ENCODE measurements at places on chromosomes 12 and 14.

DNA sequence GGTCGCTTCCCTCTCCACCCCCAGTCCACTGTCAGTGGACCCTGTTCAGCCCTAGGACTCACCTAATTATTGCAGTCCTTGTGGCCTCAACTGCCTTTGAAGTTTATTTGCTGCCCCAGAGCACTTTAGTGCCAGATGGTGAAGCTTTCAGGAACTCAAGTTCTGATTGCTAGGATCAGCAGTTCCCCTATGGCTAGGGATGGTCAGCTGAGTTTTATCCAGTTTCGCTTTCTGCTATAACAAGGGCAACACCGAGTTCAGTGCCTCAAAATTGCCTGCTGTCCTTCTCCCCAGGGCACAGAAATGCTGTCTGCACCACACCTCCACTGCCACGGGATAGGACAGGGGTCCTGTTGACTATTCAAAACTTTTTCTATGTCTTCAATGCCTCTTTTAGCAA lies 295.0 kb downstream of the GPHN start:
- DNase-seq: no peak

DNA sequence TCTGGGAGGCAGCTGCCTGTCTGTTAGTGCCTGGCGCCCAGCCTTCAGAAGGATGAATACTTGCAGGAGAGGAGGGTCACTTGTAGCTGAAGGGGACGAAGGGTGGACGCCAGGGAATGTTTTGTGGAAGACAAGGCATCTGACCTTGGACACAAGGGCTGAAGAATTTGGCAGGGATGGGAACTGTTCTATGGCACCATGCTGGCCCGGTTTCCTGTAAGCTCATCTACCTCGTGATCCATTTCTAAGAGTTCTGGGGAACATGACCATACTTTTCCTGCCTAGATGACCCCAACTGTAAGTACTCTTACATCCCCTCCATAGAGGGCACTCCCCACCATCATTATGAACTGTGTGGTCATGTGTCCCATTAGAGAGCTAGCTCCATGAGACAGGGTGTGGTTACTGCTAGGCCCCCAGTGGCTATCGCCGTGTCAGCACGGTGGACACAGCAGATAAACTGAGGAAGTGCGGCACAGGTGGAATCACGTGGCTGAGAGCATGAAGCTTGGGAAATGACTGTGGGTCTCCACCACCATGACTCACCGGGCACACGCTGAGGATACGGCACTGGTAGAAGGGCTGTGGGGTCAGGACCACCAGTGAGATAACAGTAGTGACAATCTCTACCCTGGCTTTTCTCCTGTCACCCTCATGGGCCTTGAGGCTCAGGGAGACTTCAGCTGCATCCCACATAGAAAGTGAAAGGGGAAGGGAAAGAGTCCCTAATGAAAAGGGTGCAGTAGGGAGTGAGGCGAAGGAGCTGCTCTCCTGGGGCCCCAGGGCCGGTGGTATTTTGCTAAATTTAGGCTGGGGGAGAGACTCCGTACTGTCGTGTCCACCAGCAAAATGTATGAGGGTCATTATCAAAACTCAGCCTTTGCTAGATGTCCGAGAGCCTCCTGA lies 252.6 kb downstream of the FOXN3 start:
- no peak for DNase-seq

GRCh38 chr14:95511687-95512086 lies 4.8 kb downstream of the SYNE3 start:
- DNase-seq: no peak

- DNase-seq: no peak
These were observed 257.8 kb upstream of the AMIGO2 start for GRCh38 chr12:47337581-47337980.

GRCh38 chr12:27158297-27158696 lies 75.9 kb upstream of the C12orf71 start:
- no peak for DNase-seq

GRCh38 chr12:124497039-124497438 lies 70.4 kb downstream of the NCOR2 start:
- DNase-seq: no peak

DNA sequence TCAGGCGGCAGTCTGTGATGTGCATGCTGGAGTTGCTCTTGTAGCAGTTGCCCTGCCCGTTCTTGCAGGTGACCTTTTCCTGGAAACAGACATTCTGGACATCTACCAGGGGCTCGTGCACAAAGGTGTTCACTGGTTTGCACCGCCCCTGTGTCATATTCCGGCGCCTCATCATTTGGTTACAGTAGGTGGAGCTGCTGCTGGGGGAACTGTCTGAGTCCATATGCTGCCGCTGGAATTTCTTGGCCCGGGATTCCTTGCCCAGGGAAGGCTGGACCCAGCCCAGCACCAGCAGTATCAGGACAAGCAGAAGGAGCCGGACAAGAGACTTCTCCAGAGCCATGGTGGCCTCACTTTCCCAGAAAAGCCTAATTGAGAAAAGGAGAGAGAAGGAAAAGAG lies 918 bp downstream of the RNASE1 start:
- no peak for DNase-seq

DNA sequence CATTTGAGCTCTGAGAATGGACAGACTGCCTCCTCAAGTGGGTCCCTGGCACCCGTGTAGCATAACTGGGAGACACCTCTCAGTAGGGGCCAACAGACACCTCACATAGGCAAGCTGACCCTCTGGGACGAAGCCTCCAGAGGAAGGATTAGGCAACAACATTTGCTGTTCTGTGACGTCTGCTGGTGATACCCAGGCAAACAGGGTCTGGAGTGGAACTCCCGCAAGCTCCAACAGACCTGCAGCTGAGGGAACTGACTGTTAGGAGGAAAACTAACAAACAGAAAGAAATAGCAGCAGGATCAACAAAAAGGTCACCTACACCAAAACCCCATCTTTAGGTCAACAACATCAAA lies 69.6 kb downstream of the CEP83 start:
- DNase-seq: no peak

GRCh38 chr14:76280221-76280620 lies 95.7 kb upstream of the ESRRB start:
- no peak for DNase-seq

DNA sequence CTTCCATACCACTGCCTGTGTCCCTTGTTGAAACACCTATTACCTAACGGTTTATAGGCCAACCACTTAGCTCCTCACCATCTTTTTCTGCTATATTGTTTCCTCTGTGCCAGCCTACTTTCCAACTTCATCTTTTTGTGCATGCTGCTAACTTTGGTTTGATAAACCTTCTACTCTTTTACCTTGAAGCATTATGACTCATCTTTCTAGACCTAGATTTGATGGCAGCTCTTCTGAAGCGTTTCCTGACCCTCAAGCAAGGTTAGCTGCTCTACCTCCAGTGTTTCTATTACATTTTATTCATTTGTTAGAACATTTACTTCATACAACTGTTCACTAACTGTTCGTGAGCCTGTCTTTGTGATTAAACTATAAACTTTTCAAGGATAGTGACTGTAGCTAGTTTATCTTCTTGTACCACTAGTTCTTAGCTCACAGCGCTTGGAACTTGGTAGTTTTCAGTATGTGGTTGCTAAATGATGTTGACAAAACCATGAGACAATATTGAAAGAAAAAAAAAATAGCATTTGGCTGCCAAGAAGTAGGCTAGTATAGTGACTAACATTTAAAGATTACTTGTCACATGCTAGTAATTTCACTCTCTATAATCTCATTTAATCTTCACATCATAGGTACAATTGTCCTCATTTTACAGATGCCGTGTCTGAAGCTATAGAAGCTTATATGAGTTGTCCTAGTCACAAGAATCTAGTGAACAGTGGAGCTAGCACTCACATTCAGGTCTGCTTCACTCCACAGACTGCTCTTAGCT lies 79.5 kb downstream of the APAF1 start:
- no peak for DNase-seq

DNA sequence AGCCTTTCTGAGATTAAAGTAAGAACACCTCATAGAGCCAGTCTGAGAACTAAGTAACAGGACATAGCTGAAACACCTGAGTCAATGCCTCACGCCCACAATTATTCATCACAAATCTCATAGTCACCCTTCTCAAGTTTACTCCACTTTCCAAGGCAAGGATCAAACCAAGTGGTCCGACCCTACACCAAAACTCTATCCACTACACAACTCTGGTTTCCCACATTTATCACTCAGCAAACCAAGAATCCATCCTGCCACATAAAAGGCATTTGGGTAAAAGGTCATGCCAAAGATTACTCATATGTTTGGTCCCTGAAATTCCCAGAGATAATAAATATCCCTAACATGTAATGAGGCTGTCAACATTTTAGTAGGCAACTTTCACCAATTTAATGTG lies 144.1 kb downstream of the RPAP3 start:
- DNase-seq: no peak

GRCh38 chr14:34640826-34641225 lies 10.9 kb upstream of the SNX6 start:
- no peak for DNase-seq

- DNase-seq: no peak
These were observed 8.0 kb downstream of the DHRS1 start for GRCh38 chr14:24291446-24292117.

- peak; percentile 85 for DNase-seq
These were observed 25.1 kb downstream of the NCOR2 start for GRCh38 chr12:124542021-124542949.

DNA sequence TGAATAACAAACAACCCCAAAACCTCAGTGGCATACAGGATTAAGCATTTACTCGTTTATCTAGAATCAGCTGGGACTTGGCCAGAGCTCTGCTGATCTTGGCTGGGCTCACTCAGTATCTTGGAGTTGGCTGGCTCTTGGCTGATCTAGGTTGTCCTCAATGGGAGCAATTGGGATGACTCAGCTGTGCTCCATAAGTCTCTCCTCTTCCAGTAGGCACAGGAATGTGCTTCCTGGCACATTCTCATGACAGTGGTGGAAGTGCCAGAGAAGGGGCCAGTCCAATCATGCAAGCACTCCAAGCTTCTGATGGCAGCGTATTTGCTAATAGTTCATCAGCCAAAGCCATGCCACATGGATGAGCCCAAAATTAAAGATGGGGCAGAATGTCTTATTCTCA lies 41.7 kb upstream of the ANO4 start:
- no peak for DNase-seq

GRCh38 chr12:60930151-60930550 lies 1330.1 kb upstream of the USP15 start:
- no peak for DNase-seq

- DNase-seq: no peak
These were observed 170.6 kb downstream of the TMTC2 start for GRCh38 chr12:82857276-82857675.

DNA sequence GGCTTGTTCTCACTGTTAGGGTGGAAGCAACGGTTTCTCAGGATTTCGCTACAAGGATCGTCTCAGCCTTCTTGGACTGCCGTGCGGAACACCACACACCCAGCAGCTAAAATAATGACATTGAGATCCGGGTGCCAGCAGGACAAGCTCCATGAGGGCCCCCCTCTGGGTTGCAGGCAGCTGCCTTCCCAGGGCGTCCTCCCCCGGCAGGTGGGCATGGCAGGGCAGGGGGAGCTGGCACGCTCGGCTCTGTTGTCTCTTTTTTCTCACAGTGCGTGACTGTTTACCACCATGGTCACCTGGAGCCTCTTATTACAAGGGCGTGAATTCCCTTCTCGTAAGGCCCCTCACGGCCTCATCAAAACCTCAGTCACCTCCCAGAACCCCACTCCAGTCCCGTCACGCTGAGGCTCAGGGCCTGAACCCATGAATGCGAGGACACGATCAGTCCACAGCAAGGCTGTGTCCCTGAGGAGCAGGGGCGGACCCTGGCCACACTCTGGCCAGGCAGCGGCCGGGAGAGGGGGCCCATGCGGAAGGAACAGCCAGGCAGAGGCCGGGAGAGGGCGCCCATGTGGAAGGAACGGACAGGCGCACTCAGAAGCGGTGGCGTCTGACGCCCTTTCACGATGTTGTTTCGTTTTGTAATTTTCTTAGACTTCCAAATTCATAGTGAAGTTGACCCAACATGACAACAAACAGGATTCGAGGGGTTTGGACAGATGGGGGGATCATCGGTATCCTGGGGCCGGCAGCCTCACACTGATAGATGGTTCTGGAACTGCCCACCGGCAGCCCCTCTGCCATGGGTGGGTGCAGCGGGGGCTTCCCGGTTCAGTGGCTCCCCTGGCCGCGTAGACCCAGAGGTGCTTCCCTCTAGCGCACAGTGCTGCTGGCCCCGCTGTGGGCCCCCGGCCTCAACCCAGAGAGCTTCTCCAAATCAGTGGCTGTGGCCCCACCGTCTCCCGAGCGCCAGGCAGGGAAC lies 10.0 kb downstream of the LRCOL1 start:
- peak; percentile 75 for DNase-seq

GRCh38 chr12:132454933-132455418 lies 35.0 kb upstream of the FBRSL1 start:
- no peak for DNase-seq

DNA sequence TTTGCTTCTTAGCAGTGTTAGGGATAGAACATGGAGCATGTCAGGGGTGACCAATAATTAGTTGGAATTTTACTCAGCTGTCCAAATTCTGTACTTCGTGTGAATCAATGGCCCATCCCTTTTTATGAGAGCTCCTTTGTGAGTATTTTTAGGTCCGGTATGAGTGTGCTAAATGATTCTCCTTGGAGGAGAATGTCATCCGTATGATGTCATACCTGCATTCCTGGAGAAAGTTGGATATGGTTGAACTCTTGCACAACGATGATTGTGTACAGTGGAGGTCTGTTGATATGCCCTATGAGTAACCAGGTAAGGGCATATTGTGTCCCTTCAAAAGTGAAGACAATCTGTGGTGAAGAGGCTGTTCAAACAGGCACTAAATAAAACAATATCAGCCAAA lies 400.8 kb downstream of the GXYLT1 start:
- peak; percentile 84 for DNase-seq

DNA sequence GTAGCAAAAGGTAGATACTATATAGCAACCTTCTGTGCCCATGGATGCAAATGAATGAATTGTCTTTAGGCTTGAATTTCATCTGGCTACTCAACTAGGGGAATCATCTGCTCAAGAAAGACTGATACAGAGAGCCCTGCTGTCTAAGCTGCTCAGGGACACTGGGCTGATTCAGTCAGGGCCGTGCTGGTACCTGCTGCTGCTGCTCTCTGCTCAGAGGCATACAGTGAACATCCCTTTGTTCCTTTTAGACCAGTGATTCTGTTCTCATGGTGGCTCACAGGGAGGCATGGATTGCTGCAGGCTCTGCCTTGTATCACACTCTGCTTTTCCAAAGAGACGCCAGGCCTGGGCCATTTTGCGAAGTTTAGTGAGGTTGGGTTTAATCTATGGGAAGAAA lies 14.1 kb downstream of the EIF2B2 start:
- peak; percentile 65 for DNase-seq

DNA sequence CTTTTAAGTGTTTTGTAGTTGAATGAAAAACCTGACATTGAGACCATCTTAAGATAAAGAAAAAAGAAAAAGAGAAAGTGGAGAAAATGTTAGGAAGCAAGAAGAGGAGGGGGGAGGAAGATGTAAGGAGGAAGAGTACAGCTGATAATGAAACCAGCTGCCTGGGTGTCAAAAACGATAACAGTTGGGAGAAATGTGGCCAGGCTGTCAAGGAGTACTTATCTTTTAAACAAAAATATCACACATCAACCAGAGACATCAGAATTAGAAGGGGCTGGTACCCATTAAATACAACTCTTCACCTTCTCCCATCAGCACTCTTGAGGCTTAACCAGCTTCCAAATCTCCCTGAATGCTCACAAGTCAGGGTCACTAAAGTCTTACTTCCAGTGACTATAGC lies 4.5 kb downstream of the SLC11A2 start:
- no peak for DNase-seq

GRCh38 chr14:91108941-91109611 lies 4.8 kb upstream of the DGLUCY start:
- no peak for DNase-seq

GRCh38 chr12:107379852-107380567 lies 286.7 kb upstream of the CRY1 start:
- DNase-seq: no peak

- no peak for DNase-seq
These were observed 258.1 kb downstream of the DPY19L2 start for GRCh38 chr12:63410197-63410596.
